ENCODE measurements at places on chromosomes 11 and 22.

GRCh38 chr11:35235936-35236666 is 97.1 kb downstream of the CD44 start:
- DNase-seq: peak; percentile 24

- DNase-seq: no peak
Observed at GRCh38 chr11:16960250-16960649, 54.0 kb downstream of the PLEKHA7 start.

GRCh38 chr11:65852508-65853245 is 5.3 kb downstream of the CFL1 start:
- DNase-seq: no peak

DNA sequence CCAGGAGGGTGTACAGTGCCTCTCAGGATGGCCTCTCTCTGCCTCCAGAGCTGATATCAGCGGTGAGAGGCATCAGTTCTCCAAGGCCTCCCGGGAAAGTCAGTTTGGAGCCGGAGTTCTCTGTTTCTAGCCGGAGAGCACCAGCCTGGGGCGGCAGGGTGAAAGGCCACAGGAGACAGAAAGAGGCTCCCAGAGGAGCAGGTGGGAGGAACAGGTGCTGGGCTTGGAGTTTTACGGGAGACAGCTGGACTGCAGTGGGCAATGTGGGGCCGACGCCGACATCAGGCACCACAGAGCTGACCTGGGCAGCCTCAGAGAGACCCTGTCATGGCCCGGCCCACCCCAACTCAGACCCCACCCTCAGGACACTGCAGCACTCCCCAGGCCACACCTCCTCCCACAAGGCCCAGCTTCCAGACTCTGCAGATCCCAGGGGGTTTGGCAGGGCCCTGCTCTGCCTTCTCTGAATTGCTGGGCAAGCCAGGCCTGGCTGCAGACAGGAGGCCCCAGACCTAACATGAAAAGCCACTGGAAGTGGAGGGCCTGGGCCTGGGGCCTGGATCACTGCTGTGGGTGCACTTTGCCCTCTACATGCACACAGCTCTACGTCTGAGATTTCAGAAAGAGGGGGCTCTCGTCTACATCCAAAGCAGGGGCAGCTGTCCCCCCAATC is 885.6 kb downstream of the BRD1 start:
- no peak for DNase-seq

DNA sequence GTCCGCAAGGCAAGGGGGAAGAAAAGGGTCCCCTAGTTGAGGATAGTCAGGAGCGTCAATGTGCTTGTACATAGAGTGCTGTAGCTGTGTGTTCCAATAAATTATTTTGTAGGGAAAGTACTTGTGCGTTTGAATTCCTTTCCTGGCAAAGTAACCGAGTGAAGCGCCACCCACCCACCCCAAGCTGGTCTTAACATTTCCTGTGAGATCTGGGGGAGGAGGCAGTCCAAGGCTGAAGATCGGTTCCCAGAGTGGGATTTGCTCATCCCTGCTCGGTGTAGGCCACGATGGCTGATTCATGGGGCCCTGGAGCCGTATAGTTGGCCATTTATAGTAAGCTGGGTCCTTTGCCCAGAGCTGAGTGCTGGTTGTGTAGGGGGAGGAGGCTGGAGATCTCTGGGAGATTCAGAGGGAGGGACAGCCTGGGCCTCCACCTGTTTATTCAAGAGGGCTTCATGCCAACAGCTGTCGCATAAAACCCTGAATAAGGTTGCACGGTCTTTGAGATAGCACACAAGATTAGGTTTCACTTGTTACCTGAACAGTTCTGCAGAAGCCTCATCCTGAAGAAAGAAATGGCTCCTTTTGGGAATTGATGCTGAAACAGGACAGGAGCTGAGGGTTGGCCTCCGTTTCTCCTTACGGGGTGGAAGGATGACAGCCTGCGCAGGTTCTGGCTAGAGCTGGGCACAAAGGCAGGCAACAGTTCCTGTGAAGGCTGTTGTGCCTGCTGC is 2.4 kb downstream of the ATF4 start:
- no peak for DNase-seq

DNA sequence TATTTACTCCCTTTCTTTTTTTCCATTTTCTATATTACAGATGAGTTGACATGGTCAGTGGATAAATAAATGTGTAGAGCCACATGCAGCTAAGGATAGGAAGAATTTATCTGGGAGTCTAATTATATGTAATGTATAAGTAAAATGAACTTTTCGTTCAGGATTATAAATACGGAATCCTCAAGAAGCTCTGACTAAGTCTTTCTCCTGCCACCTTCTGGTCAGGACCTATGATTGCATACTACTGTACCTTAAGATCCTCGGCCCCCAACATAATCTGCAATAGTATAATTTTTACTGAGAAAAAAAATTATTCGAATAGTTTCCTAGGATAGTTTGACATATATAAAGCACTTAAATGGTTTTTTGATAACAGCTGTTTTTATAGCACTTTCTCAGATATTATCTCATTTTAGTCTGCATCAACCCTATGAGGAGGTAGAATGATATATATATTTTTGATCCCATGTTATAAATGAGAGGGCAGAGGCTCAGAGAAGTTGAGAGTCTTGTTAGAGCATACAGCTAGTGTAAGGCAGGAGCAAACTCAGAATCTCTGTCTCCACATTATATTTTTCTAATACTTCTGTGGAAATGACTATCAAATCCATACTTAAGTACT is 36.1 kb downstream of the CCDC90B start:
- no peak for DNase-seq

GRCh38 chr22:17764036-17764435 is 10.2 kb downstream of the BID start:
- no peak for DNase-seq

- DNase-seq: no peak
Observed at GRCh38 chr11:116226731-116227130, 546.1 kb downstream of the BUD13 start.

GRCh38 chr11:119110439-119110838 is 3.3 kb downstream of the C2CD2L start:
- no peak for DNase-seq

DNA sequence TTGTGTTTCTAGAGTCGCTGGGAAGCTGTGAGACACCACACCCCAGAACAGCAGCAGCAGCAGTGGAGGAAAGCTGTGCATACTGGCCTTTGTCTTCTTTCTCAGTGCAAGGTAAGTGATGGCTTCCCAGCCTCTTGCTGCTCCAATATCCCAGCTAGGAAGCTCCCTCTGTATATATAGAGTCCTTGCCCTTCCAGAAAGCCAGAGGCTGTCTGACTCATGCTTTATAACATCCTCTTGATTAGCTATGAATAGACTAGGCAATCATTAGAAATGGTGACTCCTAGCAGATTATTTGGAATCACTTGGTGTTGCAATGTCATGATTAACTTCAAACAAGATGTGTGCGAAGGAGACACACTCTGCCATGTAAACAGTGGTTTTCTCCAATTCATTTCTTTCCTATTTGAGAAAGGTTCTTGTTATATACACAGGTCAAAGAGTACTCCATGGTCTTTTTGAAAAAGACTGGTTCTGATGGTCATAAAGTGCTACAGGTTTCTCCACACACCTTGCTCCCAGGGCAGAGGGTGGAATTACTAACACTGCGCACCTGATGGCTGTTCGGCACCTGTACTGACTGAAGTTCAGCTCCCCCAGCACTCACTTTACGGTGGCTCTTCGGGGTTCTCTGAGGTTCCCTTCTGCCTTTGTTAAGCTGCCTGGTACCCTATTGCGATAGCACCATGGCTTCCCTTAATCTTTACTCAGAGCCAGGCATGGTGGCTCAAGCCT is at the start of gene MMP1:
Gene MMP1 (minus strand): TSS at position 149 of the 735 bp plus-strand sequence. CDS start 68 bp downstream, at position 81.
- peak; percentile 59 for DNase-seq

- DNase-seq: no peak
Observed at GRCh38 chr11:61917334-61918109, at the start of gene RAB3IL1. Gene RAB3IL1 (minus strand): TSS chr11:61917566. CDS start chr11:61917367, 199 bp downstream.

GRCh38 chr22:49204599-49205482 is 622.8 kb downstream of the BRD1 start:
- DNase-seq: no peak

- no peak for DNase-seq
Observed at GRCh38 chr11:123505546-123506299, 75.7 kb downstream of the GRAMD1B start.

- peak; percentile 94 for DNase-seq
Observed at GRCh38 chr22:41401781-41402648, 20.3 kb downstream of the TEF start.

DNA sequence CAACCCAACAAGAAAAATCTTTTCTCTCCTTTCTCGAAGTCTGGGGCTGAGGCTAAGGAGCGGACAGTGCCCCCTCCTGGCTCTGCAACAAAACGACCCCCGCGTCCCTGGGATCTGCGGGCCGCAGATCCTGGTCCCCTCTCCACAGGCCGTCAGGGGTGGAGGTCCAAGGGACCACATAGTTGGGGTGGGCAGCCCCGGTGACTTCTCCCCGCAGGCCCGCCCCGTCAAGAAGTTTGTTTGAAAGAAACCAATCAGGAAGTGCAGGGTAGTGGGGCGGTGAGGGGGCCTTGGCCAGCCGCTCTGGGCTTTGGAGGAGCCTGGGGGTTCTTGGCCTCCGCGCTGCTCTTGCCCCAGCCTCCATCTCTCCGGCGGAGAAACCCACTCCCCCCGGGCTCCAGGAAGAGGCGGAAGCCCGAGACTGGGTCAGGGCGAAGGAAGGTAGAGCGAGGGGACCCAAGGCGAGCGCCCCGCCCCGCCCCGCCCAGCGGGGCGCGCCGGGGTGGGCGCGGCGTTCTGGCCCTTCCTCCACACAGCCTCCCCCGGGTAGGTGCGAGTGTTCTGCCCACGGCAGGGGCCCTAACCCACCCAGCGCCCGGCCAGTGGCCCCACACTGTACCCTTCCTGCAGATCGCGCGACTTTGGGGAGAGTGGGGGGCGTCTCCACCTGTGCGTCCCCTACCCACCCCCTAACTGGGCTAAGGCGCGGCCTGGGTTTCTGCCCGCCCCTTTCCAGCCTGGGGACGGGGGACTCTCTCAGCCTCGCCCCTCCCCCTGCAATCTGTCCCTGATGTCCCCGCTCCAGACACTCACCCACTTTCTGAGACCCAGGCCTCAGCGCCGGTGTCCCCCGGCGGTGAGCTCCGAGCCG is 1.3 kb downstream of the TP53I11 start:
- no peak for DNase-seq

DNA sequence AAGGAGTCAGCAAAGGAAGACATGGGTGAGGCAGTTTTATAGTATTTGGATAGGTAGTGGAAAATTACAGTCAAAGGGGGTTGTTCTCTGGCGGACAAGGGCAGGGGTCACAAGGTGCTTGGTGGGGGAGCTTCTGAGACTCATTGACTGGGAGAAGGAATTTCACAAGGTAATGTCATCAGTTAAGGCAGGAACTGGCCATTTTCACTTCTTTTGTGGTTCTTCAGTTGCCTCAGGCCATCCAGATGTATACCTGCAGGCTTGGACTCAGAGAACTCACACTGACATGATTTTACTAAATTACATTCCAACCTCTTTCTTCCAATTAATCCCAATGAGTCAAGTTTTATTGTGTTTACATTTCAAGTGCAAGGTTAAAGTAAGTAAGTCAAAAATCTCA is 240.5 kb upstream of the API5 start:
- DNase-seq: no peak

GRCh38 chr11:115895594-115895993 is 391.4 kb upstream of the CADM1 start:
- DNase-seq: no peak

- peak; percentile 7 for DNase-seq
Observed at GRCh38 chr11:103434073-103434411, 324.8 kb downstream of the DYNC2H1 start.

DNA sequence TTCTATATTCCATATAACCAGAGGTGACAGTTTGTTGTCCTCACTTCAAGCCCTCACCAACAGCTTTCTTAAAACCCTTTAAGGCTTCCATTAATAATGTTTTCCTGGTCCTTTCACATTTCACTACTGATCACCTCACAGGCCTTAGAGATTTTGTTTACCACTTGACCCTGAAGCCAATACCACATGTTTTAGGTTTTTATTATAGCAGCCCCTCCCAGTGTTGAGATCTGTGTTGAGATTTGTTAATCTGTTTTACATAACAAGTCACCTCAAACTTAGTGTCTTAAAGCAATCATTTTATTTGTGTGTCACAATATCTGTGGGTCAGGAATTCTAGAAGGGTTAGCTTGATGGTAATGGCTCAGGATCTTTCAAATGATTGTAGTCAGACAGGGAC is 49.9 kb downstream of the FAR1 start:
- no peak for DNase-seq

DNA sequence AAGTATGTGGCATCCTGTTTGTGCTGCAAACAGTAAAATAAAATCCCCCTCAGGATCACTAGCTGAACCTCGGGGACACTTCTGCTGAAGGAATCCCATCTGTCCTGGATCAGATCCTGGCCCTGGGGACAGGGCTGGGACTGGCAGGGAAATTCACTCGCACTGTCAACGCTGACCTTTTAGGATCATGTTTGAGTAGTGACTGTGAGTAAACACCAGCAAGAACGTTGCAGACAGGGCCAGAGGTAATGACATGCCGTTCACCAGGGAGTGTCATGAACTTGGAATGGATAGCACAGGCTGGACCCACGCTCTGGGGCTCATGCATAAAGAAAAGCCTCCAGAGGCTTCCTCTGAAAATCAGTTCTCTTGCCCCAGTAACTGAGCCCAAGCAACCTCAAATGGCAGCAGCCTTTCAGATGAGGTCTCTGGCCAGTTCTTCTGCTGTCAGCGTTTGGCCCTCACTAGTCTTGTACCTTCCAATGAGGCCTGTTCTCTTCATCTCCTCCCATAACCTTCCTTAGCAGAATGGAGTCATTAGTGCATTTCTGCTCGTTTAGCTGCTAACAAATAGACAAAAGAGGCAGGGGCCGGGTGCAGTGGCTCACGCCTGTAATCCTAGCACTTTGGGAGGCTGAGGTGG is 51.0 kb upstream of the BARX2 start:
- DNase-seq: no peak

- DNase-seq: no peak
Observed at GRCh38 chr11:66909181-66909580, 49.0 kb downstream of the PC start.

DNA sequence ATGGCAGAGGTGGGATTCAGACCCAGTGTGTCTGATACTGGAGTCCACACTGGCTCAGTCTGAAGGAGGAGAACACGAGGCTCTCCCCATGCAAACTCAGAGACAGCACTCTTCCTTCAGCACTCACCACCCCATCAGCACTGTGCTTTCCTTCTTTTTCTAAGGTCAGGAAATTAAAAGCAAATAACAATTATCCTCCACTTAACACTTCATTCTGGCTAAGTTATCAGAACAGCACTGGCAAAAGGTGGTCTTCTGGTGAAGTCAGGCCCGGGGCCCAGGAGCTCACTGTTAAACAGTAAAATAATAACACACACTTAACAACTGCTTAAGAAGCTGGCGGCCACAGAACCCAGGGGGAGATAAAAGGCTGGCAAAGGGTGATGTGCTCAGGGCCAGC is 107.1 kb downstream of the NAT10 start:
- no peak for DNase-seq

DNA sequence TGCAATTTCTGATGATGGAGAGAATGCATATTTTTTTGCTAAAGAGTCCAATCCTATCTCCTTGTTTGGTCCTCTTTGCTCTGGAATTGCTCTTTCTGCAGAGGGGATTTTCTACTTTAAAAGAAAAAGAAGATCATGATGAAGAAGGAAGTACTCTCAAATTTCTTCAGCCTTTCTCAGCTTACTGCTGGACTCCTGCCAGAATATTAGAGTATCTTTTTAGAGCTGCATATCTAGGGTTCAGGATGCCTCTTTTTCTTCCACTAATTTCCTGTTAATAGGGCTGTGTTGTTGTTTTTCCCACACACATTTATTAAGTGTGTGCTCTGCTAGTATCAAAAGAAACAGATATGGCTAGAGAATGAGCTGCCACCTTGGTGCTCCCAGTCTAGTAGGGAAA is 18.2 kb downstream of the UBASH3B start:
- DNase-seq: no peak
